Mucosa of descending colon (tissue), 3 donors: ENCODE measurements at places on chromosomes 11 and 22. TPM values are rescaled to one million over a fixed set of nuclear protein-coding genes. Genes with fewer than 3 reads are reported as not detected.

GP1BB gene
- 1.5 TPM for total RNA-seq

DNA sequence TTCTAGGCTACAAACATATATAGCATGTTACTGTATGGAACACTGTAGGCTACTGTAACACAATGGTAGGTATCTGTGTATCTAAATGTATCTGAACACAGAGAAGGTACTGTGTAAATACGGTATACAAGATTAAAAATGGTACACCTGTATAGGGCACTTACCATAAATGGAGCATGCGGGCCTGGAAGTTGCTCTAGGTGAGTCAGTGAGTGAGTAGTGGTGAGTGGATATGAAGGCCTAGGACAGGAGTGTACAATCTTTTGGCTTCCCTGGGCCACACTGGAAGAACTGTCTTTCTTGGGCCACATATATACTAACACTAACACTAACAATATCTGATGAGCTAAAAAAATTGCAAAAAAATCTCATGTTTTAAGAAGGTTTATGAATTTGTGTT is 21.4 kb downstream of the RNF141 start:
- DNase-seq = no peak

GRCh38 chr11:14905104-14906033 is 13.3 kb upstream of the CYP2R1 start:
- peak; percentile 81 for DNase-seq

DNA sequence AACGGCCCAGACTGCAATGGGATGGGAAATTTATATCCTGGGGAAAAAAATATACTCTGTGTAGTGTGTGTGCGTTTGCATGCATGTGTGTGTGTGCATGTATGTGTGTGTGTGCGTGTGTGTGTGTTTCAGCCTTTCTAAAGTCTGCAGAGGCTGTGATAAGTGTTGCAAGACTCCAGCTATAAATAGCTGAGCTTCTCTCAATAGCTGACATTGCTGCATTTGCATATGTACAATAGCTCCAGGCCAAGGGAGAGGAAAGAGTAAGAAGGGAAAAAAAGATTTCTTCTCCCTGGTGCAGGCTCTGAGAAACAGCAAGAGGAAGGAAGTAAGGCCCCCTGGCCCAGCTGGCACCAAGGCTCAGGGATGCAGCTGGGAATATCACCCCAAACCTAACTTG is 483.0 kb downstream of the MN1 start:
- DNase-seq = peak; percentile 76

GRCh38 chr11:26229981-26230380 is 101.9 kb upstream of the ANO3 start:
- DNase-seq = no peak

DNA sequence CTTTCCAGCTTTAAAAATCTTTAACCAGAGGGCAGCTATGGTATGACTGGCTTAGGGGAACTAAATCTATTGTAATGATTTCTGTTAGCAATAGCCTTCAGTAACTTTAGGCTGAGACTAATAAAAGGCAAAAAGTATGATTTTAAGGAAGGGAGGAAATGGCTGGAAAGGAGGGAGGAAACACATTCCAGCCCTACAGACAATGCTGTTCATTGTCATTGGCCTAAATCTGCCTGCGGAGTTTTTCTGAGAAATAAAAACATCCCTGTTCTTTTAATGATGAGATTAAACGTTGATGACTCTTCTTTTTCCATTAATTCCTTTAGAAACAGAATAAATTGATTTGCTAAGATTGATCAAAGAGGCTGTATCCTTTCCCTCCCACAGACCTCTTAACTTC is 99.6 kb upstream of the GRAMD1B start:
- DNase-seq = no peak

GRCh38 chr11:31827455-31828206 is 16.5 kb upstream of the PAX6 start:
- no peak for DNase-seq

ZNRF3 gene
- total RNA-seq = 5.8 TPM

DNA sequence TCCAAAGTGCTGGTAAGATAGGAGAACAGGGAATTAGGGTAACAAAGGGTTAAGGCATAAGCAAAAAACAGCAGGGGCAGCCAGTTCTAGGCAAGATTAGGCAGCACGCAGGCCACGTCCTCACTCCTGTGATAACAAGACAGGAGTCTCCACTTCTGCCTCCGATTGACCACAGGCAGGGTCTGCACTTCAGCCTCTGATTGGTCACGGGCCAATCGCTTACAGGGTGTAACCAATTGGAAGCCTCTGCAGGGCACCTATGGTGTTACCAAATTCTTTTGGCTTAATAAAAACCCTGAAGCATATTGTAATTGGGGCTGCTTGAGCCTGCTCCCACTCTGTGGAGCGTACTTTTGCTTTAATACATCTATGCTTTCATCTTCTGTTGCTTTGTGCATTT is 12.2 kb upstream of the GSTP1 start:
- no peak for DNase-seq

GAL3ST3 gene
- not detected for total RNA-seq

DNA sequence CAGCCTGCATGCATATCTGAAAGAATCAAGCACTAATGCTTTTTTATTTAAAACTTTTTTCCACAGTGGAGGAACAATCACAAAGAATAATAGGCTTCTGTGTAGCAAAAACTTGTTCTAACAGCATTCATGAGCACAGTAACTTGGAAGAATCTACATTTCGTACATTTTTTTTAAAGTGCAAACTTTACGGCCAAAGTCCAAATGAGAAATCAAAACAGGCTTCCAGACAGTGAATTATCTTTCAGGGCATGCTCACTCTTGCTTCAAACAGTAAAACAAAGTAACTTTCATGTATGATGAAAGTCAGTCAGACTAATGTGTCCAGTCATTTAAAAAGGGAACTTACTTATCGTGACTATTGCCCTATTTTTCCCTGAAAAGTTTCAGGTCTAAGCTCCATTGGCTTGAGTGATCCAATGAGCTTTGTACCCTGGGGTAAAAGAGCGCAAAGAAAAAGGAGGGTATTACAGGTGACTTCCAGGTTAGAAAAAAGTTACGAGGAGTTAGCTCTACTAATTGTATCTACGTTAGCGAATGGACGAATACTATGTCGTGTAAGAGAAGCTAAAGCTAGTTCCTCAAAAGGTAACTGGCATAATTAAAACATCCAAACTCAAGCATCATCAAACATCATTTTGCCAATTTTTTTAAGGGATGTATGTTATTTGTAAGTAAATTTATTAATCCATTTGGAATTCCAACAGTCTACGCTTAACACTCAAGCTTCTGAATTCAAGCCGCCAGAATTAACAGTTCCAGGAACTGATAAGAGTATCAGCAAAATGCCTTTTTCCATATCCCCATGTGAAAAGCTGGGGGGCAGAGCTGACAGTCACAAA is 1.7 kb downstream of the PICALM start:
- no peak for DNase-seq

DNA sequence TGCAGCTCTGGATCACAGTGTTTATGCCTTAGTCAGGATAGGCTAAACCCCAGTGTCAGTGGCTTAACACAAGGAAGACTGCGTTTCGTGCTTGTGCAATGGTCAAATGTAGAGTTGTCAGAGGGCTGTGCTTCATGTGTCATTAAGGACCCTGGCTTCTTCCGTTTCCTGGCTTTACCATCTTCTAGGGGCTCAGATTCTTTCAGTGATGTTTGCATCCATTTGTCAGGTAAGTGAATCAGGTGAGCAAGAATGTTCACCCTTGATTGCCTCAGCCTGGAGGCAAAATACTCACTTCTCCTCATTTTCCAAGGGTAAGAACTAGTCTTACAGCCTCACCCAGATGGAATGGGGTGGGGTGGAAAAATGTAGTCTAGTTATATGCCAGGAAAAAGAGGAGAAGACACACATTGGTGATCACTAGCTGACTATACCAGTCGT is 20.5 kb upstream of the AMOTL1 start:
- DNase-seq = no peak

CHRM4 gene
- 0.32 TPM for total RNA-seq

DNA sequence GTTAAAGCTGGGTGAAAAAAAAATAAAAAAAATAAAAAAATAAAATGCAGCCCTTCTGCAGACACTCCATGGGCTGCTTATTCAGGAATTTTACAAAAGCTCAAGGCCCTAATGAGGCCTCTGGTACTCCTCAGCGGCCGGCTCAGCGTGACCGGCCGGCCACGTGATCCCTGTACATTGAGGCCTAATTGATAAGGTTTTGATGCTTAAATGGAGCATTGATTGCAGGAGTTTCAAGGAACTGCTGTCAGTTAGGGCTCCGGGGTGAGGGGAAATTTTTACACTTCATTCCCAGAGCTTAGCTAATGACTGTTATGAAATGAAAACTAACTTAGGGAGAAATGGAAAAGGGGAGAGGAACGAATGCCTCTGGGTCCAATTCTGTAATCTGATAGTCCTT is 368.8 kb upstream of the KIRREL3 start:
- no peak for DNase-seq

DNA sequence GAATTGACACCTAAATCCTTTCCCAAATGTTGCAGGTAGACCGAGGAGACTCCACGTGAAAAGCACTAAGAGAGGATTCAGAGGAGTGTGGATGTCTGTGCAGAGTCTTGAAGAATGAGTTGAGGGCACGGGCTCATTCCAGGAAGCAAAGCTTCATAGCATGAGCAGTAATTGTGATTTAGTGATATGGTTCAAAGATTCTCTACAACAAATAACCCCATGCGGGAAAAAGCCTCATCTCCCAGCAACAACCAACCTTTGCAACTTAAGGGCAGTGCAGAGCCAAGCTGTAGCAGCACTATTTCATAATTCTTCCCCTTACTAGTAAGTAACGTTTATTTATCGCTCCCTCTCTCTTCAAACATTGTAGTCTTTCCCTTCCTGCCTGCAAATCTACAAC is 87.5 kb upstream of the CLMP start:
- no peak for DNase-seq

RNF214 gene
- total RNA-seq = 22.0 TPM

- no peak for DNase-seq
Measured at GRCh38 chr11:95086836-95087570, 2.6 kb upstream of the ENDOD1 start.

GRCh38 chr11:102485095-102485722 is 32.6 kb upstream of the TMEM123 start:
- DNase-seq = no peak

OR5P2 gene
- not detected for total RNA-seq

- no peak for DNase-seq
Measured at GRCh38 chr11:35964841-35965240, 21.0 kb downstream of the LDLRAD3 start.

- DNase-seq = no peak
Measured at GRCh38 chr11:10727146-10727851, 23.7 kb upstream of the CTR9 start.

DNA sequence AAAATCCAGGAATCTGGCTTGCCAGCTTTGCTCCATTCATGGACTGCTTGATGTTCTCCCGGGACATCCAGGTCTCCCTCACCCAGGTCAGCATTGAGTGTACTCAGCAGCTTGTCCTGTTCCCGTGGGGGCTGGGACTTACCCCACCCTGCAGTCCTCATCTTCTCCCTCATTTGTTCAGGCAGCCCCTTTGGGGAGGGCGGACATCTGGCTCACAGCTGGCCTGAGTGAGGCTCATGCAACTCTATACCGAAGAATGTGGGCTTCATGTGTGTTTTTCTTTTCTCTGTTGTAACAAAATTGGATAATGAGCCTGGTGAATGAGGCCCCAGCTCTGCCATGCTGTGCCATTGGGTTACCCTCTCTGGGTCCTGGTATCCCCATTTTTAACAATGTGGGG is 227.7 kb upstream of the TENM4 start:
- no peak for DNase-seq

LRRC56 gene
- total RNA-seq = 1.5 TPM

- peak; percentile 13 for DNase-seq
Measured at GRCh38 chr11:69328231-69328630, 34.3 kb downstream of the MYEOV start.

MS4A6A gene
- total RNA-seq = 21.0 TPM

DNA sequence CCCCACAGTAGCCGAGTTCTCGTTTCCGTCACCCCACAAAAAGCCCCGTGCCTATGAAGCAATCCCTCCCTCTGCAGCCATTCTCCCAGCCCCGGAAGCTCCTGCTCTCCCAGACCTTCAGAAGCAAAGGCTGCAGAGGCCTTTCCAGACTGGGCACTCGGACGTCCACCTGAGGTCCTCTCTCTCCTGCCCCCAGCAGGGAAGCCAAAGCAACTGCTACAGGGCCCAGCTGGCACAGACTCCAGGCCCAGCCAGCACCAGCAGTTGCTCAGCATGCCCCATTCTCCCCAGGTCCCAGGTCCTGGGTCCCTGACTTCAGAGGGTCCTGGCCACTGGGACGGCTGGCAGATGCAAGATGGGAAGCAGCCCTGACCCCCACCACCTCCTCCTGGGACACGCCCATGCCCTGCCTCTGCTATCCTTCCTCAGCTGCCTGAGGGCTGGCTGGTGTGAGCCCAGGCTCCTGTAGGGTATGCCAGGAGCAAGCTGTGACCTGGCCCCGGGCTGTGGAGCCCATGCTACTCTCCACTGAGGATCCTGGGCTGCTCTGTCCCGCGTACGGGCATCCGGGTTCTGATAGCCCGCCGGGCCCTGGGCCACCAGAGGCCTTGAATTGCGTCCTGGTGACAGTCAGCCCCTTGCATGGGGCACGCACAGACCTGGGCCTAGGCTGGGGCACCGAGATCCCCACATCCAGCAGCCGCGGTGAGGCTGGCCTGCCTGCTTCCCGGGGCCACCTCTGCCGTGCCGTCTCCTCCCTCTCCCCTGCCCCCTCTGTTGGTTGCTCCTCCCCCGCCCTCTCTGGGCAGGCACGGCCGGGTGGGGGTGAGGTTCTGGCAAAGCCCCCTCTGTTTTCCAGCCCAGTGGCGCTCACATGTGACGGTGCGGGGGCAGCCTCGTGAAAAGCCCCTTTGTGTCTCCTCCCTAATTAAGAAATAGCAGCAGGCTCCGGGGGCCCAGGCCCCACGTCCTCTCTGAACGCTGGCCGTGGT is 1310.3 kb downstream of the BRD1 start:
- no peak for DNase-seq

ANKK1 gene
- 0.19 TPM for total RNA-seq

KCNJ4 gene
- total RNA-seq = not detected

DNA sequence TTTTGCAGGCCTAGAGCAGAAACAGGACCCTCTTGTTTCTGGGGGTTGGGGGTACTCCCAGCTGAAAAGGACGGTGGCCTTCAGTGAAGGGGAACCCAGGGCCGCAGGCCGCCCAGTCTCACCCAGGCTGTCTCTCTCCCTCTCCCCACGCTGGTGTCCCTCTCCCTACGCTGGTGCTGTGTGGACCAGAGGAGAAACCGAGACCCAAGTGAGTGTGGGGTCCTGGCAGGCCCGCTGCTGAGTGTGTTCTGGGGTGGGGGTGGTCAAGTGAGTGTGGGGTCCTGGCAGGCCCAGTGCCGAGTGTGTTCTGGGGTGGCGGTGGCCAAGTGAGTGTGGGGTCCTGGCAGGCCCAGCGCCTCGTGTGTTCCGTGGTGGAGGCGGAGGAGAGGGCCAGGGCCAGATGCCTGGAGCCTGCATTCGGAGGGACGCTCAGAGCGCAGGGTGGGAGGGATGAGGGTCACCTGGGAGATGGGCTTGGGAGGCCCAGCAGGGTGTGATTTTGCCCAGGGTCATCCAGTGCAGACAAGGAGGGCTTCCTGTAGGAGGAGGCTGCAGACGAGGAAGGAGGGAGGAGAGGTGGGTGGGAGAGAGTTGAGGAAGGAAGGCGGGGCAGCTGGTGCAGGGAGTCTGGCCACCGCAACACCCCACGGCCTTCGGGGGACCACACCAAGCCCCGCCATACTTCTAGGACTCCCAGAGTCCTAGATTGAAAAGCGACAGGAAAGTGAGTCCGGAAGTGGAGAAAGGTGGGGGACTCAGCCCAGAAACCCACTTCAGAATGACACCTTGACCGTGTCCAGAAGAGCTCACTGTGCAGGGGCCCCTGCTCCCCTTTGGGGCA is 10.3 kb downstream of the TNNT3 start:
- DNase-seq = no peak
